ENCODE measurements at places on chromosomes 4 and X.

- no peak for DNase-seq
These were observed 83.2 kb upstream of the IL1RAPL2 start for GRCh38 chrX:104482757-104483156.

DNA sequence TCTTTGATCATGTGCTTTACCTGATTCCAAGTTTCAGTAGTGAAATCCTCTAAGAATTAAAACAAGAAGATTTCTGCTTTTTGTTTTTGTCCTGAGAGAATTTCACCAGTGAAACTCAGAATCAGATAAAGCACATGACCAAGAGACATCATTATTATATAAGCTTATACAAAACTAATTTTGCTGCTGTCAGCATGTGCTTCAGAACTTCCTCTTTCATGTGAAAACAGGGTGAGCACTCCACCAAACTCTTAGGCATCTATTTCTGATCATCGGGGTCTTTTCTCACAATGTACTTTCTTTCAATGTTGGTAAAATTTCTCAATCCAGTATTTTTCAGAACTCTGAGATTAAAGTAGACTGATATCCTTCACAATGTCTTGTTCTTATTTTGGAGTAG lies 152.1 kb downstream of the SLC39A8 start:
- DNase-seq = no peak

DNA sequence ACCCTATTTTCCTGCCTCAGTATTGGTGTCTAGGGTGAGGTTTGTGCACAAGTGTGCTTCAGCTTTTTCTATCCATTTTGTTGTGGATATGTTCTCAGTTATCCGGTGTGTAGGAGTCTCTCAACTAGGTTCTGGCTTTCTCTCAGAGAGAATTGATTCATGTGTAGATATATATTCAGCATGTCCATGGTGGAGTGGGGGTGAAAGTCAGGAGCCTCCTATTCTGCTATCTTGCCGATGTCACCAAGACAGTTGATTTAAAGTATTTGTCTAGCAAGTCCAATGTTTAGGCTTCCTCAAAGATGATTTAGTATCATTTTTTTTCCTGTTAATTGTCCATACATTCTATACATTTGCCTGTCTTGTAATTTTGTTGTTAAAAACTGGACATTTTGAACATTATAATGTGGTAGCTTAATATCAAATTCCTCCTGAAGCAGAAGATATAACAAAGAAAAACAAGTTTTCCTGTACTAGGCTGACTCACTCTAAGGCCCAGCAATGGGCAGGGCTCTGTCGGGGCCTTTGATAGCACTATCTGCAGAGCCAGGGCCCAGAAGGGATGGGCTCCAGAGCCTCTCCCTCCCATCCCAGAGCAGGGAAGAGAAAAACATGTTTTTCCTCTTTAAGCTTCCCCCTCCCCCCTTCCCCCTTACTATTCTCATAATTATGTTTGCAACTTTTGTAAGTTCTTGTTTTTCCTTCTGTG lies 37.6 kb downstream of the GLUD2 start:
- no peak for DNase-seq

DNA sequence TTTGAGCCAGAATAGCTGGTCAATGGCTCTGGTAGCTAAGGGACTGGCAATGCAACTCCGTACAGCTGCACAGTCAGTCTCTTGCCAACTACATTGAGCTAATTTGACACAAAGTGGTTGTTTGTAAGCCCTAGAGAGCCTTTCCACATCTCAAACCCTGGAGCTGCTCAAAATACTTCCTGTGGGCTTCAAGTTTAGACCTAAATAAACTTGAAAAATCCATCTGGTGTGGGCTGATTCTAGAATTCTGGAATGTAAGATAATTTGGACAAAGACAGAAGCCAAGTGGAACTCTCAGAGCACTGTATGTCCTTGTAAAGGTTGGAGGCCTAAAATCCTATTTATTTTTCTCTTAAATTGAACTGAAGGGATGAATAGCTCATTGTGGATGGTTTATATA lies 380.8 kb downstream of the SPRY1 start:
- DNase-seq = no peak

- no peak for DNase-seq
These were observed 6.6 kb downstream of the HELQ start for GRCh38 chr4:83449009-83449408.

DNA sequence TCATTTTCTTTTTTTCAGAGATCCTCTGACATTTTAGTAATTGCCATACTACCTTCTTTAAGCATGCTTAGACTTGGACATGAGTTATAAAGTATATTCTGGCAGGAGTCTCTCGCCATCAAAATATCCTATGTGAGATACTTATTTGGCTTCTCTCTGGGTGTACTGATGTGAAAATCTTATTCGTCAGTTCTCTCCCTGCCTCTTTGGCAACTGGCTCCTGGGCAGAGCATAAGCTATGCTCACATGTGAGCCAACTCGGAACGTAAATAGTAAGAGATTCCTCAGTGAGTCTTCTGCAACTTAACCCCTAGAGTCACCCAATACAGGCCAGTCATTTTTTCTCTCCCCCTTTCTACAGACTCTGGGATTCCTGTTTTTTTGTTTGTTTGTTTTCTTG lies 91.6 kb downstream of the MAGEB17 start:
- DNase-seq = no peak

GRCh38 chr4:153083447-153083947 lies 120.7 kb upstream of the TRIM2 start:
- DNase-seq = no peak

- DNase-seq = no peak
These were observed 321.7 kb downstream of the ANKRD50 start for GRCh38 chr4:124390861-124391260.

GRCh38 chr4:35541888-35542213 lies 702.5 kb downstream of the ARAP2 start:
- DNase-seq = no peak

- DNase-seq = no peak
These were observed 239.9 kb downstream of the NKX6-1 start for GRCh38 chr4:84258905-84259830.

DNA sequence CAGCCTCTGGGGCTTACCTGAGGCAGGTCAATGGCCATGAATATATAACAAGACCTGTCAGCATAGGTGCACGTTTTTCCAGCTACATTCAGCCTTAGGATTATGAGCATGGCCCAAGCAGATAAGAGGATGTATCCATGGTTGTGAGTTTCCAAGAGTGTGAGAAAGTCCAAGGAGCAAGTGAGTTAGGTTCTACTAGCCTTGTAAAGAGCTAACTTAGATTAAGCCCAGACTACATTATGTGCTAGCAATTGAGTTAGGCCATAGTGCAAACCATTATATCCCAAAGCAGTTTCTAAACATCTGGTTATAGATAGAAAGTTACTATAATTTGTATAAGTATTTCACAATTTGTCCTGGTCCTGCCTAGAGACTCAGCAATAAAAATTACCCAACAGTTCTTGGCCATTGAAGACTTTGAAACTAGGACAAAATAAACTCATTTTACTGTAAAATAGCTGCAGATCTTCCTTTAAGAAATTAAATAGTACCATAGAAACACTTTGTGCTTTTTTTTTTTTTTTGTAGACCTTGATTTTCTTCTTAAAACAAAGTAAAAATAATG lies 312.0 kb downstream of the CAMK2D start:
- no peak for DNase-seq

GRCh38 chr4:78661086-78661690 lies 109.6 kb downstream of the ANXA3 start:
- no peak for DNase-seq

- DNase-seq = no peak
These were observed 484.2 kb downstream of the BCOR start for GRCh38 chrX:39613482-39613995.

DNA sequence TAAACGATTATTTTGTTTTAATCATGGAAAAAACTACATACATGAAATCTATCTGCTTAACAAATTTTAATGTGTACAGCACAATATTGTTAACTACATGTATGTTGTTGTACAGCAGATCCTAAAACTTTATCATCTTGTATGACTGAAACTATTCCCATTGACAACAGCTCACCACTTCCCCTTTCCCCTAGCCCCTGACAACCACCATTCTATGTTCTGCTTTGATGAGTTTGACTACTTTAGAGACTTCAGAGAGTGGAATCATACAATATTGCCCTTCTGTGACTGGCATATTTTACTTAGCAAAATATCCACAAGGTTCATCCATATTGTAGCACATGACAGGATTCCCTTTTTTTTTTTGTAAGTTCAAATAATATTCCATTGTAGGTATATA lies 185.9 kb downstream of the CFAP299 start:
- DNase-seq = no peak

DNA sequence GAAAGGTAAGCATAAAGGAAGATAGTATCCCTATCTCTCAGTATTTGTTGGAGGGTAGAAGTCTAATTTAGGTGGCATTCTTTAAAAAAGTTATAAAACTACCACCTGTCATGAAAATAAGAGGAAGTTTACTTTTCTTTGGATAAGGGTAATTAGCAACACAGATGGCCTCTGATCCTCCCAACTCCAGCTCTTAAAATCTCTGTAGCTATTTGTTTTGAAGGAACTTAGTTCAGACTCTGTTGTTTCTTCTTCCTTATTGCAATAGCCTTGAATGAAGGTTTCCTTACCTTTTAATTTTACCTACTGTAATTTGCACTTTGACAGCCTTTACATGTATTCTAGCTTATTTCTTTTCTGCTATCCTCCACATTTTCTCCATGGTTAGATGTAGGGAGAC lies 1261.3 kb downstream of the RAPGEF2 start:
- DNase-seq = no peak

- DNase-seq = no peak
These were observed 160.2 kb upstream of the DKK2 start for GRCh38 chr4:107196312-107196711.

DNA sequence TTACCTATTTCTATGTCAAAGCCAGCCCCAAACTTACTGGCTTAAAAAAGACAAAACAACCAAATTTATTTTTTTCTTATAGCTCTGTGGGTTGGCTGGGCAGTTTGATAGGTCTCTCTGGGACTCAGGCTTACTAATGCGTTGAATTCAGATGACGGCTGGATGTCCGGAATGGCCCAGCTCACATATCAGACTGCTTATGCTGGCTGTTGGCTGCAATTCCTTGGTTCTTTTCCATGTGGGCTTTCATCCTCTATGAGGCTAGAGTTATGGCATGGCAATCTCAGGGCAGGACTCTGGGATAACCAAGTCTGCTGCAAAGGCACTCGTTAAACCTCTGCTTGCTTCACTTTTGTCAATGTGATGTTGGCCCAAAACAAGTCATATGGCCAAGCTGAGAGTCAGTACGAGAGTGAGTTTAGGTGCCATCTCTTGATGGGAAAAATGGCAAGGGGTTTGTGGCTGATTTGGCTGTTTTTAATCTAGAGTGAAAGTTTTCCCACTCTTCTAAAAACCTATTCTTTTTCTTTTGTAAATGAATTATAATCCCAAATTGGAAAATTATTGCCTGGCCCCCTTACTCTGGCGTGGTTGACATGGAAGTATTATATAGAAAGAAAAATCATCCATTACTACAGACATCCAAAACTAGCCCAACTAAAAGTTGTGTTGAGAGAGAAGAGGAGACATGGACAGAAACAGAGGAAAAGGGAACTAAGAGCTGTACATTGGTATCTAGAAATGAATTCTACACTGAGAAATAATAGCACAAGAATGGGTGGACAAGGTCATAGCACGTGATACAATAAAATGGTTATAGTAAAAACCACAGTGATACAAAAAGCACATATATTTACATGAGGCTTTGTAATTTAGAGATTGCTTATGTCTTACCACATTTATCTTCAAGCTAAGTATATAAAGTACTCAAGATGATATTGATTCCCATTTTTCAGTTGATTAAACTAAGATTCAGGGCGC lies 6.6 kb downstream of the PRIMPOL start:
- DNase-seq = no peak

DNA sequence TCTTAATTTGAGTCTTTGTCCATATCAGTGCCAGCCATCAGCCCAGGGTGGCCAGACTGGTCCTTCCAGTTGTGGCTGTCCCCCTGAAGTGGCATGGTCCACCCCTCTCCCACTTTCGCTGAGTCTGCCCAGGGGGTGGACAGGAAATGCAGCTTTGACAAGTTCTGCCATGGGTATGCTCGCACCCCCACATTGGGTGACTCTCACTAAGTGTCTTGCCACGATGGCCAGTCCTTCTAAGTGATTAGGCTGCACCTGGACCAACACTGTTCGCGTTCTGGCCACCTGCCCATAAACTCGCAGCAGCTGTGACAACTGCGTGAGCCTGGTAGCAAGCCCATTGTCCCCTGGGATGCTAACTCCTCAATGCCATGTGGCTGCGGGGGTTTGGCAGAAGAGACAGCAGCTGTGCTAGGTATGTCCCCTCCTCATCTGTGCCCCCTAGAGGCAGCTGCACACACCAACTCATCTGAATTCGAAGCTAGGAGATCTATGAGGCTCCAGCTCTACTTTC lies 10.0 kb upstream of the LNX1 start:
- DNase-seq = no peak

DNA sequence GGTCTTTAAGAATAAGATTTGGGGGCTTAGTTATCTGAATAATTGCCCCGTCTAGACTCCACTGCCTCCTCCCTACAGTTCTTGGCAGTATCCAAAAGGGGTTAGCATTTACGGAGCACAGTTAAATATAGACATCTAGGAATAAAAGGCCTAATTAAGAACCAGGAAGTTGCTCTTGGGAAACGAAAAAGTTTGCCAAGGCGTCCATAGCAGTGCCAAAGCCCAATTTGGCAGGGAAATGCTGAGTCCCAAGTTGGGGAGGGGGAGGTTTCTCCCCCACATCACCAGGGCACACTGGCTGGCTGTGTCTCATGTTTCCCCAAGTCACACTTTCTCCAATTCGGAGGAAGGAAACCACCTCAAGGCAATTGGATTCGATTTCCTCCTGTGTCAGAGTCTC lies 338.7 kb downstream of the FBXW7 start:
- DNase-seq = no peak

- no peak for DNase-seq
These were observed 42.4 kb downstream of the CD99L2 start for GRCh38 chrX:150856101-150856500.

DNA sequence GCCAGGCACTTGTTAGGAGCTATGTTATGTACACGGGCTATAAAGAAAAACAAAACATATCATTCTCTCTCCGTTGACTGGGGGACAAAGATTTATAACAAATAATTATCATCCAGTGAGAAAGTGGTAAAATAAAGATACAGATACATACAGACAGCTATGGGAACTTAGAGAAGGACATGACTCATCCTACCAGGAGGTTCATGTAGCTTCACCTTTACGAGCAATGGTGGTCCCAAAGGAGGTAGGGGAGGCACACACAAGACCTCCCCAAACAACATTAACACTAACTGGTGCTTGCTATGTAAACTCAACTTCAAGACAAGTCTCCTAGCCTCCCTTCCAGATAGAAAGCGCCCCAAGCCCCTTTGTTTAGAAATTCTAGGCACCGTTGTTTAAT lies 8.9 kb downstream of the AMBN start:
- DNase-seq = no peak

GRCh38 chr4:173426064-173426463 lies 27.1 kb upstream of the SCRG1 start:
- no peak for DNase-seq

DNA sequence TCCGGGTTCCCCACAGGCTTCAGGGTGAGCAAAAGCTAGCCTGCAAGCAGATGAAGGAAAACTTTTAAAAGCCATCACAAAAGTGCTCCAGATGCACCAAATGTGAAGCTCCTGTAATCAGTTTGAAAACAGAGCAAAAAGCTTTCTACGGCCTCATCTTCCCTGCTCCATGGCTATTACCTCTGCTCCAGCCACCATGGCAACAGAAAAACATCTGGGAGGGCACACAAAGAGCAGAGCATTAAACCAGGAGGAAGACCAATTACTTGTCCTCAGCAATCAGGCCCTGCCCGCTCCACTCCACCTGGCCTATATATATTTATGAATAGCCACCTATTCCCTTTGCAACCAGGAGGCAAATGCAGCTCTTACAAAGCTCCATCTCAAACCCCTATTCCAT lies 33.6 kb downstream of the TMEM154 start:
- no peak for DNase-seq

Measured in activated CD4-positive, alpha-beta T cell treated with anti-CD3 and anti-CD28 coated beads for 1 hour (primary cell).